Stimulated activated CD8-positive, alpha-beta memory T cell treated with anti-CD3 and anti-CD28 coated beads, Interleukin-15, amount 100 ng/mL, for 4 hours (primary cell): ENCODE measurements at places on chromosomes 4 and X.

DNA sequence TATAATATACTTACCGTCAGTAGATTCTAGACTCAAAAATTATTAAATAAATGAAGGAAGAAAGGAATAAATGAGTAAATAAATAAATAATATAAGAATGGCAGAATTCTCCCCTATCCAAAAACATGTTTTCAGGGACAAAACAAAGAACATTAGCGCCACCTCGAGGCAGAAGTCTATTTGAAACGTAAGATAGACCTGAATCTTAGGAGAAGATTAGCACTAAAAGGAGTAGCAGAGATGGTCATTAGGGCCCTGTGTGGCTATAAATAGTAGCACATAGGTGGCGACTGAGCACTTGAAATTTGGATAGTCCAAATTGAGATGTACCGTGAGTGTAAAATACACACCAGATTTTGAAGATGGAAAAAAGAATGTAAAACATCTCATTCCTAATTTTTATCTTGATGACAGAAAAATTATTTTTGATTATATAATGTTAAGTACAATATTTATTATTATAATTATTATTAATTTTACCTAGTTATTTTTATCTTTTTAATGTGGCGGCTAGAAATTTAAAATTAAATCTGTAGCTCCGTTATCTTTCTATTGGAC is 24.3 kb upstream of the SRD5A3 start:
- no peak for DNase-seq

DNA sequence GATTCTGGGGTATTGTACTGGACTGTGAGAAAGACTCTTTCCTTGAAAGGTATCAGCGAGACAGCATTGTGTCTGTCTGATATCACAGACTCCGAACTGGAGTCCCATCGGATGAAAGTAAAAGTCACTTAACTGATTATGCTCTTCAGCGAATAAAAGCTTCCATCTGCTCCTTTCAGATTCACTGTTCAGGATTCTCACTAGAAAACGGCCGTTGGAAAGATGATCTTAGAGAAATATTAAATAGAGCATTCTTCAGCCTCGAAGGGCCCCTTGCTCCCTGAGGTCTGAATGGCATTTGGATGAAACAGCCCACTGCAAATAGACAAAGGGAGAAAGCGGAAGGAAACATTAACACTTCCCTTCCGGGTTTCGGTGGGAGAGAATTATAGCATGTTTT is 416.2 kb upstream of the PRKX start:
- DNase-seq, result no peak

DNA sequence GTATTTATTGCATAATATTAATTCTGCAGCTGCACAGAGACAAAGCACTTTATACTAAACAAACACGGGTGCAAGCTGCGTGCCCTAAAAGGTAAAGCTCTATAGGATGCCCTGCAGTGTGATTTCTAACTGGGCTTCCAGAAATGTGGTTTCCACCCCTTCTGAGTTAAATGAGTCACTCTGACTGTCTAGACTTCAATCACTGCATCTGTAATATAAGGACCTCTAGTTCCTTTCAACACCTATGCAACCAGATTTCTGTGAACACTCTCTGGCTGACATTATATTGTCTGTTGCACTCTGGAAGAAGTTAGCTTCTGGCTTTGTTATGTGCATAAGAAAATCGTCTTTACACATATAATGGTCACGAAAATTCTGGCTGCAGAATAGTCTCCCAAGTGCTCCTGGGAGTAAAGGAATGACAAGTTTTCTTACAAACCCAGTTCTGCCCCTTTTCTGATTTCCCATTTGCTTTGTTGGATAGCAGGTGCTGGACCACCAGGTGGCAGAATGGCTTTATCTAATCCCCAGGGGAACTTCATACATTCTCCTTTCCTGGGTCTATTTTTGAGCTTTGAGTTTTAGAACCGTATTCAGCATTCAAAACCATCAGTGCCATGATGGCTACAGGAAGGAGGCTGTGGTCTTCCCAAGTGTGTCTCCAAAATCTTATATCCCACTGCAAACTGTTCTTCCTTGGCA is 842.2 kb downstream of the STIM2 start:
- DNase-seq, result no peak

DNA sequence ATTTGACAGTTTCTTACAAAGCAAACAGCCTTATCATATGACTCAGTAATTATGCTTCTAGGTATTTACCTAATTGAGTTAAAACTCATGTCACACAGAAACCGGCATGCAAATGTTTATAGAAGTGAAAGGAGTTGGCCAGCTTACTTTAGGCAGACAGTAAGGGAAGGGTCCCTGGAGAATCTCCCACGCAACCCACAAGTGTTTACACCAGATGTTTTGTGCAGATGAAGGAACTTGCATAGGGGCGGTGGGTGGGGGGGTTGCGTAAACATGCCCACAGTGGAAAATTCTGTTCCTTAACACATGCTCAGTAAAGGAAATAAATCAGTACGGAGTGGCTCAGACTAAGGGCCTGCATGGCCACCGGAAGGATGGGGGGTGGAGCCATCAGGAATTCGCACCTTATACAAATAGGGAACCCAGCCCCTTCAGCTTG is 330.5 kb upstream of the AADAT start:
- no peak for DNase-seq
